ENCODE measurements at places on chromosomes 7 and 10.

GRCh38 chr7:48025624-48026023 is 3.3 kb downstream of the SUN3 start:
- DNase-seq = no peak

DNA sequence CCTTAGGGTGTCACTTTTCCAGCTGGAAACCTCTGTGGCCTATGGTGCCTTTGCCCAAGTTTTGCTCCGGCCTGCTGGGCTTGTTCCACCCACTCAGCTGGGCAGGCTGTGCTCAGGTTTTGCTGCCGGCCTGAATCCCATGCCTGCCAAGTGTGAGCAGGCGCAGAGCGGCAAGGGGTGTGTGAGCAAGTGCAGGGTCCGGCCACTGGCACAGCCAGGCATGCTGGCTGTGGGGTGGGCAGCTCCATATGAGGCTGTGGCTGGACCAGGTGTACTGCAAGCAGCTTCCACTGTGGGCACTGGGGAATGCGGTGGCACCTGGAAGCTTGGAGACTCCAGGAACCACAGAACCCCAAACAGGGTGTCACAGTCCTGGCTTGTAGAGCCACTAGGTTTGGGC is 92.1 kb downstream of the AUTS2 start:
- DNase-seq = no peak

DNA sequence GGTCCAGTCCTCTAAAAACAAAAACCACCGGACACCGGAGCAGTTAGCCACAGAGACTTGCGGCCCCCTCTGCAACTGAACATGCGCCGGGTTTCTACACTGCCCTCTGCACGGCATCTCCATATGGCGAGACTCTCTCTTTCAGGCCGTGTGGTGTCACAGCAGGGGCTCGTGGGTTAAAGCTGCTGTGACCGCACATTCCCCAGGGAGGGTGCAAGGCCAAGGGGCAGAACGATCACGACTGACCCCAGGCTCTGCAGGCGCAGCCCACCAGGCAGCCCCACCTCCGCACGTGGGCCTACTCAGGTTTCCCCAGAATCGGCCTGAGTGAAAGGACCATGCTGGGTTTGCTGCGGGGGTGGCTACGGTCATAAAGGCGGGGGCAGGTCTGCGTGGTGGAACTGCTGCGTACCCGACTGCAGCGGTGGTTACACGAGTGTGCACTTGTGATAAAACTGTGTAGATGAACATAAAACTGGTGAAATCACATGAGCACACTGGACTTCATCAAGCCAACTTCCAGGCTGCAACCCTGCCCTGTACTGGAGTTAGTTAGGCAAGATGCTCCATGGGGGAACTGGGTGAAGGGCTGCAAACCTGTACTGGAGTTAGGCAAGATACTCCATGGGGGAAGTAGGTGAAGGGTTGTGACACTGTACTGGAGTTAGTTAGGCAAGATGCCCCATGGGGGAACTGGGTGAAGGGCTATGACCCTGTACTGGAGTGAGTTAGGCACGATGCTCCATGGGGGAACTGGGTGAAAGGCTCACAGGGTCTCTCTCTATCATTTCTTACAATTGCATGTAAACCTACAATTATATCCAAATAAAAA is 81.4 kb upstream of the PPP2R2D start:
- DNase-seq = no peak

- no peak for DNase-seq
Observed at GRCh38 chr7:92413550-92413949, 33.7 kb upstream of the GATAD1 start.

- DNase-seq = no peak
Observed at GRCh38 chr10:114953047-114953446, 15.1 kb downstream of the TRUB1 start.

DNA sequence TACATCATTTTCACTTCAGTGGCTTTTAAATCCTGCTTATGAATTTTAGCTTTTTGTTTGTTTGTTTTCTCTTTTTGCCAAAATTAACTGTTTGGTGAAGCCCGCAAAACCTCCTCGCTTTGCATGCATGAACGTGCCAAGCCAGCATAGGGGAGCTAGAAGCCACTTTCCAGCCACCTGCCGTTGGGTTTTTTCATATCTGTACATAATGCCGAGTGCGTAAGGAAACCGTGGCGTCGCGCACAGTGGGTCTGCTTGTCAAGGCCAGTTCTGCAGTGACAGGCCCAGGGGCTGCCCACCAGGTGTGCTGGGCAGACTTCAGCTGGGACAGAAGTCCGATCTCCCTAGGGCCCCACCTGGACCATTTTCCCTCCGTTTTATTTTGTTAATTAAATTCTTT is 41.1 kb downstream of the WIPI2 start:
- DNase-seq = no peak

DNA sequence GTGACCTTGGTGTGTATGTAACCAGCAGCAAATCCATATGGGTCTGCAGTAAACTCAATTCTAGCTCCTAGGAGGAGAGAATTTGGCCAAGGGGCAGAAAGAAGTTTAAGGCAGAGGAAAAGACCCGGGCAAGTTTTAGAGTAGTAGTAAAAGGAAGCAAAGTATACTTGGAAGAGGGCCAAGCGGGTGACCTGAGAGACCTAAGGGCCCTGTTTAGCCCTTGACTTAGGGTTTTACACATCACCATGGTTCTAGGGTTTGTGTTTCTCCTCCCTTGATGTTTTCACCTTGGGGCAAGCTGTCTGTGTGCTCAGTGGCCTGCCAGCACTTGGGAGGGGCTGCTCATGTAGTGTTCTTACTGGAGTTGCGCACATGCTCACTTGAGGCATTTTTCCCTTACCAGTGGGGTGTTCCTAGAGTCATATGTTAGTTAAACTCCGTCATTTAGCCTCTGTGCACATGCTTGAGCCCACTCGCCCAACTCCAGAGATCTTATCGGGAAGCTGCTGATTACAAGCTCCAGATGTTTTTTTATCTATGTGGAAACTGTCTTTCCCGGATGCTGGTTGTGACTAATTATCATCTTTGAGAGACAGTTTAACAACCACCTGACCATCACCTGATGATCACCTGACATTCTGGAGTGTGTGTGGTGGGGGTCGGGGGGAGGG is 137.6 kb upstream of the PRSS1 start:
- no peak for DNase-seq

DNA sequence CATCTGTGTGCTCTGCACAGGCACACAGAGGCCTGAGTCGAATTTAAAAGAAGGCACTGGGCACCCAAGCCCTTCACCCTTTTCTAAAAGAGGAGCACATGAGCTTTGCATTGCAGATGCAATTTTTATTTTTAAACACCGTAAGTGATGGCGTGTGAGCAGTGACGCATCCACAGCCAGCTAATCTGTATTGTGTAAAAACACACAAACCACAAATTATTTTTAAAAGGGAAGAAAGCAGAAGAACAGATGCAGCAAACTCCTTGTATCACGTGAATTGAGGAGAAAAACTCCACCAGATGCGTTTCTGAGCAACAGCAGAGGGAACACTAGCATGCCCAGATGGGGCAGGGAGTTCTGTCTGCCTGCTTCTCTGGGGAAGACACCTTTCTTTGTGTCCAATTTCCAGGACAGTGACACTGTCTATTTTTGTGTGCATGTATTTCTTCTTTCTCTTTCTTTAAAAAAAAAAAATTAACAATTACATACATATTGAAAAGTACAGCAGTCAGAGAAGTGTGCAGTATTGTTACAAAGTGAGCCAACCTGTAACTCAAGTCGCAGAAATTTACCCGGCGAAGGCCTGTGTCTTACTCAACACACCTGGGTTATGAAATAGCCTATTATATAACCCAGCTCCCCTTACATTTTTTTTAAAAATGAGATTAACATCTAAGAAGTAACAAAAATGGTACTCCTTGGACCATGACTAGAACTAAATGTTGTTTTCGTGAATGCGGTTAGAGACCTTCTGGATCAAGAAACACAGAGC is 39.2 kb downstream of the EEPD1 start:
- DNase-seq = no peak

- no peak for DNase-seq
Observed at GRCh38 chr7:78225534-78225933, 427.0 kb downstream of the PHTF2 start.

DNA sequence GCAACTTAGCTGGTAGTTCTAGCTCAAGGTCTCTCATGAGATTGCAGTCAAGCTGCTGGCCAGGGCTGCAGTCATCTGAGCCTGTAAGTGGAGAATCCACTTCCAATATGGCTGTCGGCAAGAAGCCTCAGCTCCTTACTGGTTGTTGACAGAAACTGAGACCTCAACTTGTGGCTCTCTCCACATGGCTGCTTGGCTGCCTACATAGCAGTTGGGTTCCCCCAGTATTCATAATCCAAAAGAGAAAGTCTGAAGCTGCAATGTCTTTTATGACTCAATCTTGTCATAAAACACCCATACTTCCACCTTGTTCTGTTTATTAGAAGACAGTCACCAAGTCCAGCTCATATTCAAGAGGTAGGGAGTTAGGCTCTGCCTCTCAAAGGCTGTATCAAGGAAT is 334.9 kb upstream of the KMT2E start:
- no peak for DNase-seq

- no peak for DNase-seq
Observed at GRCh38 chr10:1782841-1783240, 45.5 kb upstream of the ADARB2 start.

DNA sequence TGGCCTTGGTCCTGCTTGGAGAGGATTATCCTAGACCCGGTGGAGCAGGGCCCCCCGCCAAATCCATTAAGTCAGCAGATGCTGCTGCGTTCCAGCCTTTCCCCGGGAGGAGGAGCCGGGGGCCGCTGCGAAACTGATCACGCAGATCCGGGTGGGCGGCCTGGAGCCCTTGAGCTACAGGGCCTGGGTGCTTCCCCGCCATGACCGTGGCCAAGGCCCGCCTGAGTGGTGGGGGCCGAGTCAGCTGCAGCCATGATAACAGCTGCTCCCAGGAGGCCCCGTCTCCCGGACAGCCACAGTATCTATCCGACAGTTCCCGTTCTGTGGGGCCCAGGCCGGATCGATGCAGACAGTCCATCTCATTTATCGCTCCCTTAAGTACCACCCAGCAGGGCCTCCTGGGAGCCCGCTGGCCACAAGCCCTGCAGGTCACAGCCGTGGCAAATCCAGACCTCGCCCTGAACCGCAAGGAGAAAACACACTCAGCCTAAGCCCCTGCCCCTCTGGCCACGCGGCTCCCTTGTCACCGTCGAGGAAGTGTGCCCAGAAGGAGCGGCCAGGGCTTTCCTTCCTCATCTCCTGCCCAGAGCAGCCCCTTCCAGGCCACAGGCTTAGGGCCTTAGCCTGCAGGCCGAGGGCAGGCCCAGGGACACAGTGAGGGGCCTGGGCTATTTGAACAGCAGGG is 34.4 kb upstream of the SLC29A4 start:
- DNase-seq = no peak

DNA sequence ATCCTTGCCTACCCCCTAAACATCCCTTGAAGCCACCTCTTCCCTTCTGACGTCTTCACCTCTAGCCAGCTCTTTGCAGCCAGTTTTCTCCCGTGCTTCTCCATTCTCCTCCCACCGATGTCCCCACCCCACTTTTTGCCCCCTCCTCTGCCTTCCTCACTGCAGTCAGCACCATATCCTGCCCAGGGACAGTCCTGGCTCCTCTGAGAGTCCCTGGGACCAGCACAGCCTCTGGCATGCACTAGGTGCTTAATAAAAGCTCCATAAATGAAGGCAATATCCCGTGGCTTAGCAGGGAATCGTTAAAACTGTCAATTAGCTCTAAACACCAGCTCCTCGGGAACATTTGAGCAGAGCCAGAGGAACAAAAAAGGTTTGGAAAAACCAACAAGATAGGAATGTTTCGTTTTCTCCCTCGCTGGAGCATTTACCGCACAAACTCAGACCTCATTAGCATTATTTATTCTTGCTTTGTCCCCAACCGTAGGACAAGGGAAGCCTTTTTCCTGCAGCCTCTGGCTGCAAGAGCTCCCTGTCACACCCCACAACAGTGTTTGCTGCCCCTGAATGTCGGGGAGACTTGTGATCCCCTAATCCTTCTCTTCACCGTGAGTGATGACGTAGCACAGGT is 16.1 kb downstream of the MYL10 start:
- DNase-seq = no peak

DNA sequence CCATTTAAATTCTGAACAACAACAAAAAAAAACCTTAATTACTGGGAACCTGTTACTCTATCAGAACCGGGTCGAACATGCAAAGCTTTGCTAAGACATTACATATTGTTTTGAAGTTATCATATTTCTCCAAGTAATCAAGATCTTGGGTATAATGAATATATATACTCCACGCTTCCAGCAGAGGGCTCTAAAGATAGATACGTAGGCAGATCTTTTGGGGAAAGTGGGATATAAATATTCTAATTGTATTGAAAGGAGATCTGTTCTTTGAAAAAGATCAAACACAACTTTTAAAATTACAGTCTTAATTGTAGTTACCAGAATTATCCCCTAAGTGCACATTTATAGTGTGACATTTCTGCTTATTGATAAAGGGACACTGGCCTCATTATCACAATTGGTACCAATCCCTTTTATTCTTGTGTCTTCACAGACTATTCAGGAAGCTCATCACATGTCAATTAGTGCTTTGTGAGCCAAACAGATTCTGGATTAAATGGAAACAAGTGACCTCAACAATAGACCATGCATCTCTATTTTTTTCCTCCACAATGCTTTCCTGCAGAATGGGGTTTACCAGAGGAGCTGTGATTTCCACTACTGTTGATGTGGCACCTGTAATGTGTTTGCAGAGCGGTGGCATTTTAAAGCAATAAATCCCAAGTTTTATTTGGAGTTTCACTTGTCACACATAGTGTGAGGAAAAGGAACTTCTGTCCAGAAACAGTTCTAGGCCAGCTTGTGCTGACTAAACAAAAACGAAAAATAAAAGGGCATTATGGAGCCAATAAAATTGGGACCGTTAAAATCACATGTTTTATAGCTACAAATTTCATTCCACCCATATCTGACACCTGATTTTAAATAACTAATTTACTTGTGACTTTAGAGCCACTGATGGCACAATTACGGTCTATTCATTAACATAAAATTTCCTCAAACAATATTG is 122.4 kb downstream of the CTTNBP2 start:
- DNase-seq = no peak

DNA sequence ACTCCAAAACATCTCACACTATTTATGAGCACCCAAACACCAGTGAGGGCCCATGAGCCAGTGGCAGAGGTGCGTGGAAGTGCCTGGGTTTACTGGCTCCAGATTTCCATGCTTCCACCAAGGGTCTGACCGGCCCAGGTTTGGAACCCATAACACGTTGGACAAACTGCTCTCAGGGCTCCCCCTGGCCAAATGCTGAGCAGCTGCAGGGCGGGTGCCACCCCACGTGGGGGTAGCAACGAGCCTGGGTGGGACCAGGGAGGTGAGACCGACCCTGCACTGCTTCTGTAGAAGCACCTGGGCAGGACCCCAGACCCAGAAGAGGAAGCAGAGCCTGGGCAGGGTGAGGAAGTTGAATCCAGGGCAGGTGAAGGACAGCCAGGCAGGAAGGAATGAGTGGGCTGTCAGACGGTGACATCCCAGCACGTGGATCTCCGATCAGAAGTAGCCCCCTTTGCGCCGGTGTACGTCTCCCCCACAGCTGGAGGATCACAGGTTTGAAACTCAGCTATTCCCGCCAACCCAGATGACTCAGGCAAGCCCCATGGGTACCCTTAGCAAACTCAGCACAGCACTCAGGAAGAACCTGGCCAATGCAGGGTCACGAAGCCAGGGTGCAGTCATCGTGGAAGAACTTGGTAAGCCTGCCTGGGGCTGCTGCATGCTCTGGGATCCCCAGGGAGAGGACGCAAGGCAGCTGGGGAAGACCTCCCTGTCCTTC is 100.4 kb upstream of the DDC start:
- DNase-seq = no peak

Data from activated T-cell treated with anti-CD3 and anti-CD28 coated beads, Interleukin-2, amount 50 U/mL, for 1 hour (primary cell).